ENCODE measurements at places on chromosomes 3 and 15.

DNA sequence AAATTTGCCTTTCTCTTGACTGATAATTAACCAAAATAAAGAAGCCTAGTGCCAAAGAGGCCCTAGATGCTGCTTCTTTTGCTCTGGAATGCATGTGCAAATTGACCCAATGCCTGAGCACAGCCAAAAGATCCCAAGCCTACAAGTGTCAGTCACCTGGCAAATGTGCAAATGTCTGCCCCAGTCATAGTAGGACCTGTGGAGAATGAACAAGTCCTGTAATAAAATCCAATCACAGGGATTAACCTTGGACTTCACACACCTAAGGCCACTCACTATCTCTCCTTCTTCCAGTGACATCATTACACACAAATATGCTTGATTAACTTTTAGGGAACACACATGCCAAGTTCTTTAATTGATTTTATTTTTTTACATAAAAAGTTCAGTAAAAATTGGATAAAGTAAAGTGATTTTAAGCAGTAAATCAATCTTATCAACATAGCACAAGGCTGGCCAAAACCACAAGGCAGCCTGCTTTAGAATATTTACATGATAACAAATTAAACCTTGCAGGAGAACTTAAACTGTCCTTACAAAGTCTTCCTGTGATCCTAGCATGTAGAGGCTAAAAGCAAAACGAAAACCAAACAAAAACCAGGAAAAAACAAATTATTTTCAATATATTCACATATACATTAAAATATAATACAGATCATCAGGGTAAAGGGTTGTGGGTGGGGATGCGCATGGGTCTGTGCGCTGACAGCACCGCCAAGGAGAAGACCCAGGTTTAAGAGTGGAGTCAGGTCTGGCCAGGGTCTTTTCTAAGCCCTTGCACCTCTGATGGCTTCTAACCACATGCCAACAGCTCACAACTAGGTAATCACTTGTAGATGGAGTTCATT lies 36.8 kb downstream of the NBEAL2 start:
- no peak for DNase-seq

DNA sequence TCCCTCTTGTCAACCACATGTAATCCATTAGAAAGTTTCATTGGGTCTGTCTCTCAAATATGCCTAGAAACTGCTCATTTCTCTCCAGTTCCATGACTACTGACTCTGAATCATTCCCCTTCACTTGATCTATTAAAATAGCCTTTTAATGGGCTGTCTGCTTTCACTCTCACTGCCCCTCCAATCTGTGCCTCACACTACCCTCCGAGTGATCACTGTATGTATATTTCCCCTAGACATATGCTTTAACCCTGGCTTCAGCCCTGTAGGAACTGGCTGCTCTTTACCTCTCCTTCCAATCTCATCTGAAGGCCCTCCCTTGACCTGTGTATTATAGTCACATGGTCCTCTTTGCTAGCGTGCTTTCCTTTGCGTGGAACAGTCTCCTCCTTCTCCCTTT lies 282.8 kb upstream of the ADAMTS9 start:
- no peak for DNase-seq

DNA sequence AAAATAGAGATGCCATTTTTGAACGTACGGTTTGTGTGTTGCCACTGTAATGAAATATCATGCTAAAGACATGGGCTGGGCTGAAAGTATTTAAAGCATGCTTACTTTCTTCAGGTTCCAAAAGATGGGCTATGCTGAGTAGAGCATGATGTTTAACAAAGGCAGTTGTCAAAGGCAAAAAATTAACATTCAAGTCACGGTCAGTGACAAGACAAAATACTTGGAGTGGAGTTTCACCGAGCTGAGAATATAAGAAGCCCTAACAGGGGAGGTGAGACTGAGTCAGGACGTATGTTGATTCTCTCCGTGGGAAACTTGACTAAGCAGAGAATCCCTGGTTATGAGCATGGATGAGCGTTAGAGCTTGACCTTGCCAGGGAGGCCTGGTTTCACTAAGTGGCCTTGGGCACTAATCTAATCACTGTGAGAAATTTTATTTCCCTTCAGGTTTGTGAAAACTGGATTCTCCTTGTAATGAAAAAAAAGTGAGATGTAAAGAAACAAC lies 218.2 kb upstream of the ADAMTS9 start:
- no peak for DNase-seq

DNA sequence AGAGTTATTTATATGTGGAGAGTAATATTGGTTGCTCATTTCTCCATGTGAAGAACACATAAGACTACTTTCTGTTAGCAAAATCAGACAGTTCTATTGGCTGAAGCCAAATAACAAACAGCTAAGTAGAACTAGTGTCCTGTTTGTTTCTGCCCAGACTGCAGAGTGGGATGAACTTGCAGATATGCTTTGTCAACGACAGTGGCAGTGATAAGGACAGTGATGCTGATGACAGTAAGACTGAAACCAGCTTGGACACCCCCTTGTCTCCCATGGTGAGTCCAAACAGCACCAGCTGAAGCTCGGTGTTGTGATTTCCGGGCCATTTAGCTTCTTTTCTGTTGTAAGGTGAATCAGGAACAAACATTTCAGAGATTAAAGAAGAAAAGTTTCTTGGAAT lies 102.6 kb upstream of the IL12A start:
- DNase-seq = no peak

DNA sequence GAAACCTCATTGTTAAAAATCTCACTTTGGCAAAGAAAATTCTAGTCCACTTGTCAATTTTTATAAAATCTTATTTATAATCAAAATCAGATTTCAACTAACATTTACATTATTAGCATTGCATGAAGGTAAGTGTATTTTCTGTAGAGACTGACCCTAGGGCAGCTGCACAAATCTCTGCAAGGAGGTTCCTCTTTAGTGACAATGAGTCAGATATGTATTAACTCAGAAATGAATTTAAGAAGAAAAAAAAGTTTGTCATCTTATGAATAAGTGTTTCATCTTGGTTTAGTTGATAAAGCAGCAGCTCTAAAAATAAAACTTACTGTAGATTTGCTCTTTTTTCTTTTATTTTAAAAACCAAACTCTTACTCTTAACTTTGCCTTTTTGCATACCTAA lies 9.0 kb upstream of the GNB4 start:
- no peak for DNase-seq

DNA sequence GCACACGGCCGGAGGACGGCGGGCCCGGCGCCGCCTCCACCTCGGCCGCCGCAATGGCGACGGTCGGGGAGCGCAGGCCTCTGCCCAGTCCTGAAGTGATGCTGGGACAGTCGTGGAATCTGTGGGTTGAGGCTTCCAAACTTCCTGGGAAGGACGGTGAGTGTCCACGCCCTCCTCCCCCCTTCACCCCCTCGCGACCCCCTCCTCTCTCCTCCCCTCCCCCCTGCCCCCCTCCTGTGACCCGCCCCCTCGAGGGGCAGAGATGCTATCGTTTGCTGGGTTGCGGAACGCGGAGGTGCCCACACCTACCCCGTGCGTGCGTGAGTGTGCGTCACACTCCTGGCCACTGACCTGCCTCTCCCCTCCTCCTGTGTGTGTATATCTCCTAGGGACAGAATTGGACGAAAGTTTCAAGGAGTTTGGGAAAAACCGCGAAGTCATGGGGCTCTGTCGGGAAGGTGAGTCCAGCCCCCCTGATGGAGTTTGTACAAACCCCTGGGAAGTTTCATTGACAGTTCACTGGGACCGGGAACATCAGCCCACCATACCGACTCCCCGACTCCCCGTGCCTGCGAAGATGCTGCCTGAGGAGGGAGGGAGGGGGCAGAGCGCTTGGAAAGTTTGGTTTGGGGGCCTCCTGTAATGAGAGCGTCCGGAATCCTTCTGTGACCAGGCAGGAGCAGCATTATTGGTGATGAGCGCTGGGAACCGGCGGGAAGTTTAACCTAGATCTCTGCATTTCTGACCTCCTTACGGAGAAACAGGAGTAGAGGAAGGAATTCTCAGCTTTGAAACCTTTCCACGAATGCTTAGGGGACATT lies 795 bp upstream of the SCAANT1 start:
- DNase-seq = peak; percentile 58

DNA sequence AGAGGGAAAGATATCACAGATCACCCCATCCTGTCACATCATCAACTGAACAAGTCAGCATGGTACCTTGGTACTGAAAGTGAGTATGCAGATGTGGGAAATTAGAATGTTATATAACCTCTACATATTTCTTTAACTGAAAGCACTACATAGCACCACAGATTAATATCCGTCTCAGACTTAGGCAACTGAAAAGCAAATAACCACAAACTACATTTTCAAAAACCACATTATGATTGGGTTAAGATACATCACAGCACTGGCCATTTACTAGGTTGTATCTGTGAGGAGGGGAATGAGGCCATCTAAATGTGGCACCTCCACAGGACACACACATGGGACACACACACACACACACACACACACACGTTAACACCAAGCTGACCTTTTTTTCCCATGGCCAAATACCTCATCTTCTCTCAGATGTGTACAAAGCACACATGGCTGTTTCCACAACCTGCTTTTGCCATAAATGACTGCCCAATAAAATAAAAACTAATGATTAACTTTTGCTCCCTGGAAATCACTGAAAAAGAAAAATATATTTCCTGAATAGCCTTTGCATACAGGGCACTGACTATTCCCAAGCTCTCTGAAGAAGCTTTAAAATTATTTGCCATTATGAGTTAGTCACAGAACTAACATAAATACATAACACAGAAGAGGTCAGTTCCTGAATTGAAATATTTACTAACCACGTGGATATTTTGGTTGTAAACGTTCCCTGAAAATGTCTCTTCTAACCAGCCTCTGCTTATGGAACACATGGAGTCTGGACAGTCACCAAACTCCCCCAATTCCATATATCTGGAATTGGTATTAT lies 60.1 kb downstream of the SUMF1 start:
- DNase-seq = no peak

DNA sequence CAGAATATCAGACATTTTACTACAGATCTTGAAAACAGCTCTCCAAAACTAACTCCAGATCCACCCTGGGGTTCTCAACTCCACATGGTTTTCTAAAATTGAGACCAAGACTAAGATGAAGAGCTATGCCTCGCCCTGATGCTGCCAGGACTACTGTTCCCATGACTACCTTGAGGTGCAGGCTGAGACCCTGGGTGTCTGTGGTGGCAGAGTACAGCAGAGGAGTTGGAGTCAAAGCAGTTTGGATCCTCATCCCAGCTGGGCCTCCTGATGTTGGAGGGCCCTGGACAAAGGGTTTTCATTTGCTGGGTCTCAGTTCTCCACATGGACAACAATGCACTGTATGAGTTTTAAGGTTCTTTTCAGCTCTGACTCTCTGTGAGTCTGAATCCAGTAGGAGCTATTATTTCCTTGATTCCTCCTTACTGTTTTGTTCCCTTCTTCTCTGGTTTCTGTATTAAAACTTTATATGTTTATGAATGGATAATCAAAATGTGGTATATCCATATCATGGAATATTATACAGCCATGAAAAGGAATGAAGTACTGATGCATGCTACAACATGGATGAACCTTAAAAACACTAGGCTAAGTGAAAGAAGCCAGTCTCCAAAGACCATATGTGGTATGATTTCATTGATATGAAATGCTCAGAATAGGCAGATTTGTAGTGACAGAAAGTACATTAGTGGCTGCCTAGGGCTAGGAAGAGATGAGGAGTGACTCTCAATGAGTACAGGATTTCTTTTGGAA lies 93.0 kb downstream of the CPN2 start:
- DNase-seq = no peak

GRCh38 chr15:98018761-98019351 lies 58.4 kb downstream of the ARRDC4 start:
- DNase-seq = no peak

DNA sequence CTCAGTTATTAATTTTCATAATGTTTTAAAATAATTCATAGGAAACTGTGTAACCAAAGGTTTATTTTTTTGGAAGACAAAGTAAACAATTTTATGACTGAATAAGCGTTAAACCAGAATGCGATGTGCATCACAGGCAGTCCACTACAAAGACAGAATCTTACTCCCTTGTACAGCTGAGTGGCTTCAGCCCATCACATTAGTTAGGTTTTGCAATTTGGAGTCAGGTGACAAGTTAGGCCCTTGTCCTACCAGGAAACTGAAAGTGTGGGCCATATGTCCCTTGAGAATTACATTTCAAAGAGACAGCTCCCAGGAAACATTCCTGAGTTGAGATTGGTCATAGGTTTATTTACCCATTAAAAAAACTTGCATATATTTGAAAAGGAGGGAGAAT lies 156.3 kb downstream of the MEX3B start:
- DNase-seq = no peak

- DNase-seq = no peak
Observed at GRCh38 chr3:5087209-5087608, 34.9 kb upstream of the ARL8B start.

GRCh38 chr3:31352331-31352730 lies 180.4 kb upstream of the STT3B start:
- no peak for DNase-seq

- DNase-seq = no peak
Observed at GRCh38 chr15:67531379-67531914, 10.5 kb downstream of the C15orf61 start.

DNA sequence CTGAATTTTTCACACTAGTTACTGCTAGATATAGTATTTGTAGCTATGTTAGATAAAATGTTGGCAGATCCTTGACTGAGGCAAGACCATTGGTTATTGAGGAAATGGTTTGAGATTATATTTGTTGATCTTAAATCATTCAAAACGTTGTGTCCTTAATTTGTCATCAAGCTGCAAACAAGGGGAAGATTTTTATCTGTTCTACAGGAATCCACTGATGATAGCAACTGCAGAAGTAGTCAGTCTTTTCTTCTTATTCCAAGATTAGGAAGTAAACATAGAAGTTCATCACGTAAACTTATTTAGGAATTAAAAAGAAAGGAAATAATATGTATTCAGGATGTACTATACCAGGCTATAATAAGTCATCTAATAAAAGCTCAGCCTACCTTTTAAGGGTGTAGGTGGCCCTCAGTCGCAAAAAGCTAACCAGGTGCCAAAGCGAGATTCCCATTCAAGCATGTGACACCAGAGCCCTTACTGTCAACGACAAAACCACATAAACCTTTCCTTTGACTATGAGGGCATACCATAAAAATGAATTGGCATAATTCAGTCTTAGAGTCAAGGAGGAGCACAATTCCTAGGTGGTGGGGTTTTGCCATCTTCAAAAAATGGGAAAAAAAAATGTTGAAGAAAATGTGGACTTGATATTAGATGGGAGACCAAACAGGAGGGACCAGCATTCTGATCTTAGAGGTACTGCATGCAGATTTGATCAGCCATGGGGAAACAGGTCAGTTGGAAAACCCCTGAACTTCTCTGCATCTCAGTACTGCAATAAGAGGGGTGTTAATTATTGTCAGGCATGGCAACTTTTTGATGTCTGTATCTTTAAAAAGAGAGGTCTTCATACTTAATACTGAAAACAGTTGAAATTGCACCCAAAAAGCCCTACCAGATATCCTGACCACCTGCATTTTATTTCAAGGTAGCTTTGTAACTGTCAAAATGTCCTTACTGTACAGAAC lies 212.5 kb upstream of the UBE2E1 start:
- no peak for DNase-seq

DNA sequence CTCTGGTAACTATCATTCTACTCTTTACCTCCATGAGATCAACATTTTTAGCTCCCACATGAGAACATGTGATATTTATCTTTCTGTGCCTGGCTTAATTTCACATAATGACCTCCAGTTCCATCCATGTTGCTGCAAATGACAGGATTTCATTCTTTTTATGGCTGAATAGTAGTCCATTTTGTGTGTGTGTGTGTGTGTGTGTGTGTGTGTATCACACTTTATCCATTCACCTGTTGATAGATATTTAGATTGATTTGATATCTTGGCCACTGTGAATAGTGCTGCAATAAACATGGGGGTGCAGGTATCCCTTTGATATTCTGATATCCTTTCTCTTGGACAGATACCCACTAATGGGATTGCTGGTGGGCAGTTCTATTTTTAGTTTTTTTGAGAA lies 18.3 kb downstream of the DLG1 start:
- no peak for DNase-seq
